ENCODE measurements at places on chromosomes 1 and 21.

DNA sequence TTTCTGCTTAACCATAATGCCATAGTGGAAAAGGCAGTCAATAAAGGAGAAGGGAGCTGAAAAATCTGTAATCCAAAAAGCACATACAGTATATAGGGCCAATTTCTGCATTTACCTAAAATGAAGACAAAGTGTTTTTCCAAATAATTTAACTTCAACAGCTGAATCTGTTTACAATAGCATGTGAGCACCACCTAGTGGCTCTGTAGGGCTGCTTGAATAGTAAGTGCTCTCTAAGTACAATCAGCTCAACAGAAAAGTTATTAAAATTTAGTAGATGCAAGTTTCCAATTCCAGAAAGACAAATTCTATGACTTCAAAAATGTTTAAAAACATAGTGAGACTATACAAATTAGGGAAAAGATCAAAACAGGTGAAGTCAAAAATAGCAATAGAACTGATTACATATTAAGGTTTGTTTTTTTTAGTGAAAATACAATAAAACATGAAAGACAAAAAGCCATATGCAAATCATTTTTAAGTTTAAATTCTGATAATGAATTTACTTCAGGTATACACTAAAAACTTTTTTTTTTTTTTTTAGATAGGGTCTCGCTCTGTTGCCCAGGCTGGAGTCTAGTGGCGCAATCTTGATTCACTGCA lies 220.0 kb downstream of the SETD4 start:
- DNase-seq = peak; percentile 94

GRCh38 chr1:177567393-177567792 lies 396.6 kb downstream of the BRINP2 start:
- DNase-seq = peak; percentile 21

DNA sequence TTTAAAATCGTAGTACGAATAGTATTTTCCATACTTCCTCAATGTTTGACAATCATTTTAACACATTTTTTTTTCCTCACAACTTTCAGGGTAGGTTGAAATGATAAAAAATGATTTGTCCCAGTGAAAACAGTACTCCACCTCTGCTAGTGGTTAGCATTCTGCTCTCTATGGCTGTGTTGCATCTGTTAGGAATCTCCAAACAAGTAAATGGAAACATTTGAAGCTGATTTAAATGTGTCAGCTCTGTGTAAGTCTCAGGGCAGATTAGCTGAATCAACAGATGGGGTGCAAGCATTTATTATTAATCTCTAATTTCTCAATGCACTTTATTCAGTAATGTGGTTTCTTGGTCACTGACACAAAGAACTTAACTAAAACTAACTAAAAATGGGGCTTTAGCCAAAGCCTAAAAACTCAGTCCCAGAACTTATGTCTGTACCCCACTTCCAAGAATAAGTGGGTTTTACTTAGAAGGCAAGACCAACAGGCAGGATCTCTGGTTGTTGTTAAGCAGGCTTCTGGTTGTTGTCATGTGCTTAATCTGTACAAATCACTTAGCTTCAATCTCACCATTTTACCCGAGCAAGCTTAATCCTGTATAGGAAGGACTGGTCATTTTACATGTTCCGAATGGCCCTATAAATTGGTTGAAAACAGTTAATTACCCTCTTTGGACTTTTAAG lies 67.8 kb downstream of the PRRX1 start:
- DNase-seq = no peak

- no peak for DNase-seq
Observed at GRCh38 chr1:193367863-193368262, 181.4 kb upstream of the B3GALT2 start.

DNA sequence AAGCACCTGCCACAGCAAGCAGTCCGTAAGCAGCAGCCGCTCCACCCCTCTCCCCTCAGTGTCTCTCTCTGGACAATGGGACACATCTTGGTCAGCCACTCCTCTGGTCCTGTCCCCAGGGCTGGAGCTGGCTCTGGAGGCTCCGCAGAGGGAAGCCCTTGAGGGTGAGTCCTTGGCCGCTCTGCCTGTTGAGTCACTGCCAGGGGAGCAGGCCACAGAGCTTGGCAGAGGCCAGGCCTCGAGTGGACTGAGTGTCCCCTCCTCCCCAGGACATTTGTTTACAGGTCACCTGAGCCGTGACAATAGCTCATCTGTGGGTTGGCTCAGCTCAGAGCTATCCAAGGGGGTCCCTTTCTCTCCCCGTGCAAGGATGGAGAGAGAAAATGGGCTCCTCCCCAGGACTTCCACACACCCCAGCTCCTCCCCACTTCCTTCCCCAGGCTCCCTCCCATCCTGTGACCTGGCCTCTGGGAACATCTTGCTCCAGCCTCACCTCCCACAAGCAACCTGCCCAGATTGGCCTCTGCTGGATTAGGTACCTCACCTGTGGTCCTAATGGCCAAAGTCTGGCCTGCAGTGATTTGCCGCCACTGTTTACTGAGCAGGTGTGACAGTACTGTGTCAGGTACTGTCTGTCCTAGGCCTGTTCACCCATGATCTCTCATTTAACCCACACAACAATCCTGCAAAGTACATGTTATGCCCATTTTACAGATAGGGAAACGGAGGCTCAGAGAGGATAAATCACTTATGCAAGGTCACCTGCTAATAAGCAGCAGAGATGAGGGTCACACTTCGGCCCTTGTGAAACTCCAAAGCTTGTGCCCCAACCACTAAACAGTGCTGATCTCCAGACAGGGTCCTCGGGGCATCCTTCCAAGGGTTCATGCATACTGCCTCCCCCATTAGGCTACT lies 4.8 kb downstream of the FAM131C start:
- no peak for DNase-seq

GRCh38 chr1:18908911-18909771 lies 6.8 kb upstream of the ALDH4A1 start:
- DNase-seq = no peak

- no peak for DNase-seq
Observed at GRCh38 chr1:33548319-33548718, 75.9 kb downstream of the ZSCAN20 start.

- peak; percentile 71 for DNase-seq
Observed at GRCh38 chr21:17461582-17461981, 51.3 kb upstream of the CXADR start.

DNA sequence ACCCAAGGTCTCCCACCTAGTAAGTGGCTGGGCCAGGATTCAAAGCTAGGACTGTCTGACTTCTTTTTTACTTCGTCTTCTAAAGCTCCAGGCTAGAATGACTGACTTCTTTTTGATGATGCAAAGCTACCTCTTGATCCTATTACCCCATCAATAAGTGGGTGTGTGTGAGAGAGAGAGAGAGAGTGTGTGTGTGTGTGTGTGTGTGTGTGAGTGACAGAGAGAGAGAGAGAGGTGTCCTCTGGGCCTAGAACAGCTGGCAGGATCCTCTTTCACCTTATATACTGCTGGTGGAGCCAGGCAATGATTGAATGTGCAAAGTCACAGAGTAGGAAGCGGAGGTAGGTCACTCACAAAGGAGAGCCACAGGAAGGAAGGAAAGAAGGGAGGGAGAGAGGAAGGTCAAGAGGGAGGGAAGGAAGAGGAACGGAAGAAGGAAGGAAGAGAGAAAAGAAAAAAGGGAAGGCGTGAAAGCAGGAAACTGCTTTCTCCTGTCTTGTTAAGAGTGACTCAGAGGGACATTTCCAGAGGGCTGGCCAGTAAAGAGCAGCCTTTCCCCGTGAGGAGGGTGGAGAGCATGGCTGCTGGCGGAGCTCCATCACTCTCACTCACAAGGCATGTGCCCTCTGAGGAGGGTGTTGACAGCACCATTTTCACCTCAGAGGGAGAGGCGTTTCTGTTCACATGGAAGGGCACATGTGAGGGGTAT lies 68.9 kb downstream of the CDC7 start:
- peak; percentile 86 for DNase-seq

Data from fibroblast of pulmonary artery (primary cell).